ENCODE measurements at places on chromosomes 13 and 19. TPM values are rescaled to one million over a fixed set of nuclear protein-coding genes. Genes with fewer than 3 reads are reported as not detected.

GRCh38 chr13:64568748-64569147, 2661.4 kb downstream of the PCDH9 start:
- DNase-seq, result no peak

DNA sequence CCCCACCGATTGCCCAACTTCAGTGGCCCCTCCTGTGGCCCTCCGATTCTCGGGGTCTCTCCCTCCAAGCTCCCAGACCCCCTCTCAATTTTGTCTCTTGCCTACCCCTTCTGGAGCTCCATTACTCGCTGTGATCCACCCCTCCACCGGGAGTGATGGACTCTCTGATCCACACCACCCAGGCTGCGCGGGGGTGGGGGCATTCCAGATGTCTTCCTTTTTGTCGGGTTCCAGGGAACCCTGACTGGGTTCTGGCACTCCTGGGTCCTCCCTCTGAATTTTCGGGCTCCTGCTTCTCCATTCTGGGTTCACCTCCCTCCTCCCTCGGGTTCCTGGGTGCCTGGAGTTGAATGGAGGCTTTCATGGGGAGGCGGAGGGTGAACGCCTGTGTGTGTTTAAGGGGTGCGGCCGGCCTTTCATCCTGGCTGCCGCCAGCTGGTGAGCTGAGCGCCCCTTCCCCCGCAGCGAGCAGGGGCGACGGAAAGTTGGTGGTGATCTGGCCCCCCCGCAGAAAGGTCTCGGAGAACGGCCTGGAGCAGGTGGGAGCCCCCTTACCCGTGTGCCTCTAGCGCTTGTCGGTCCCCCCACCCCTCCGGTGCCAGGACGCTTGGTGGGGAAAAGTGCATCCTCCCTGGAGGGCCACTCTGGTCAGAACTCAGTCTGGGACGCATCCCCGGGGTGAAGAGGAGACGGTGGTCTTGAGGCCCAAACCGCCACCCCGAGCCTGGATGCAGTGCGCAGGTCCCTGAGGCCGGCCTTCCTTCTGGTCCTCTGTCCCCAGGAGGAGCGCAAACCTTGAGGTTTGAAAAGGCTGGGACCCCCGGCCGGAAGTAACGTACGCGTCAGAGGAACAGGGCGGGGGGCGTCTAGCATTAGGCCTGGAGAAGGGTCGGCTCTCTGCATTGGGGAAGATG, 1.6 kb downstream of the MISP3 start:
- DNase-seq, result no peak

DNA sequence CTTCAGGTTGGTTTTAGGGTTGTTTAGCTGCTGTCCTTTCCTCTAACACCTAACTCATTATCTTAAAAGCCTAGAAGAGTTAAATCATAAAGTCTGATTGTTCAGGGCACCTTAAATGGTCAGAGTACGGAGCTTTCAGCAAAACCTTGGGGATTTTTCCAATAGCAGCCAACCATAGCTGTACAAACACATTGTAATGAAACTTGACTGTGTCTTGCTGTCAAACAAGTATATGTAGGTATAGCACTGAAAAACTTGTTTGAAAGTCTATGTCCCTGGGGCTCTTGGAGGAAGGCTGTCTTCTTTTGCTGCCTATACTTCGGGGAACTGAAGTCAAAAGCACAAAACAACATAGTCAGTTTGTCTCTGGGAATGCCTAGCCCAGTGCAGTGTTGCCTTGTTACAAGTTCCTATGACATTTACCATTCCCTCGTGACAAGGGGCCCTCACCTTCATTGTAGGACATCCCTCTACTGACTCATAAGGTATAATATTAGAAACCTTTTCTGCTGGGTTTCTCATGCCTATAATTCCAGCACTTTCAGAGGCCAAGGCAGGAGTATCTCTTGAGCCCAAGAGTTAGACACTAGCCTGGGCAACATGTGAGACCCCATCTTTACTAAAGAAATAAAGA, 474.5 kb upstream of the NBEA start:
- peak; percentile 26 for DNase-seq

- no peak for DNase-seq
These were observed 96.7 kb upstream of the CLDN10 start for GRCh38 chr13:95455782-95456181.

DNA sequence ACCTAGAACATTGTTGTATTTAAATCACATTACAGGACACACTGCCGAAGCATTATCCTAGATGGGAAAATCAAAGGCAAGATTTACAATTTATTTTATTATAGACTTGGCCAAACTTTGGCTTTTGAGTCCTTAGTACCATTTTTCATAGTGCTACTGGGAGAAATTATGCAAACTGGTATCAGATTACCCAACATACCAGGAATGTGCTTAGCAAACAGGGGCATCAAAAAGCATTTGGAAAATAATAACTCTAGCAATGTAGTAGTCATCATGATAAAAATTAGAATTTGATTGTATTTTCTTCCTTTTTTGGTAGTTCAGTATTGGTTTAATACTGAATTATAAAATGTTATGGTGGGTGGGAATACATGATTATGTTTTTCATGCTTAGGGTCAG, 34.0 kb downstream of the GPC6 start:
- DNase-seq, result no peak

DNA sequence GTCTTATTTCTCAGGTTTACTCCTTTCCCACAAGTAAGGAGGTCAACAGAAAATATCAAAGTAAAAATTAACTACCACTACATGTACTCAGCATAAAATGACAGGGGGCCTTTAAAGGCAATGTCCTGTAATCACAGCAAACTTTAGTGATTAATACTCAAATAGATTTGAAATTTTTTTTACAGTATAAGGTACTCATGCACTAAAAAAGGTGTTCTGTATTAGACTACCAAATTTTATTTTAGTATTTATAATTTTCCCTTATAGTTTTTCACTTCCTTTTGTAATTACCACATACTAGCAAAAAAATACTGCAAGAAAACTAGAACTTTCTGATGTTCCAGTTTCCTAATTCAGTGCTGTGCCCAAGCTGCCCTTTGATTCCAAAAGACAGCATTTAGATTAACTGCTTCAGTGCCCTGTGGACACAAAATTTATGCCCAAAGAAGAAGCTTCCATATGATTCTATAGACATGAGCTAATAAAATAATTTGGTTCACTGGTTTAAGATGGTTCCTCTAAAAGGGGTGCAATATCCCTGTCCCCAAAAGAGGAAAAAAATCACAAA, 70.6 kb downstream of the KLF12 start:
- DNase-seq, result no peak

- no peak for DNase-seq
These were observed 1.1 kb downstream of the TNNI3 start for GRCh38 chr19:55156202-55157063.

- DNase-seq, result peak; percentile 92
These were observed 44.9 kb downstream of the ZNF611 start for GRCh38 chr19:52689843-52690368.

DNA sequence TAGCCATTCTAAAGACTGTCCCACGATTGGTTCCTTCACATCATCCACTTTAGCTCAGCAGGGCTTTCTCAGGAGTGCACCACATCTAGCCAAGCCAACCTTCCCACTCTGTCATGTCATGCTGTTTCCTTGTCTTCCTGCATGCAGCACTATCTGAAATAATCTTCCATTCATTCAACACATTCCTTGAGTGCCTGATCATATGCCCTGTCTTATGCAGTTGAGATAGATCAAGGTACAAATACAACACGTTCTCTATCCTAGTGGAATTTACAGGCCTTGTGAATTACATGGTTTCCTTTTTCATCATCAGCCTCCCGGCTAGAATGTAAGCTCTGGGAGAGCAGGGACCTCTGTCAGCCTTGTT, 6.8 kb upstream of the MRPS31 start:
- DNase-seq, result no peak

The ATP11A gene
- total RNA-seq, result 12.8 TPM

The GPR108 gene
- total RNA-seq, result 42.6 TPM

The FCER2 gene
- total RNA-seq, result not detected
